ENCODE measurements at places on chromosomes 6 and 20.

- DNase-seq: peak; percentile 91
Observed at GRCh38 chr20:46060301-46060881, 29.4 kb downstream of the NCOA5 start.

DNA sequence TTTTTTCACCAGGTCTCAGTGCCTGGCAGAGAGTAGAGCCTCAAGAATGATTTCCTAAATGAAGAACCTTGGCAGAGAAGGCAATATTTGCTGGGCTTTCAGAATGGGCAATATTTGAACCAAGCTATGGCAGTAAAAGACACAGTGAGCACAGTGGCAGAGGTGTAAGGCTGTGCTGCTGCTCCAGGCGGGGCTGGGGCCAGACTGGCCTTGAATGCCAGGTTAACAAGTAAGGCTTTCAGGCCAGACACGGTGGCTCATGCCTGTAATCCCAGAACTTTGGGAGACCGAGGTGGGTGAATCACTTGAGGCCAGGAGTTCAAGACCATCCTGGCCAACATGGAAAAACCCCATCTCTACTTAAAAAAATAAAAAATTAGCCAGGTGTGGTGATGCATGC is 8.5 kb upstream of the MYL9 start:
- no peak for DNase-seq

DNA sequence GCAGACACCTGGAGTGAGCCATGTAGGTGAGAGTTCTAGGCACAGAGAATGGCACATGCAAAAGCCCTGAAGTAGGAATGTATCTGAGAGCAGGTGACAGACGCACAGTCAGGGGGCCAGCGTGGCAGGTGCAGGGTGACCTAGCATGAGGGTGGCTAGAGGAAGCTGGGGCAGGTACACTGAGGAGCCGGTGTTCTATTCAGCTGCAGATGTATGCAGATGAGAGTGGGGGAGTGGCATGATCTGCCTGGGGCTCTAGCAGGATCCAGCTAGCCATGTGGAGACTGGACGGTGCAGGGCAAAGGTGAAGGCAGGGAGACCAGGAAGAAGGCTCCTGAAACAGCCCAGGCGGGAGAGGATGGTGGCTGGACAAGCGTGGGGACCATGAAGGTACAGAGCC is 10.7 kb downstream of the PEDS1 start:
- DNase-seq: no peak

DNA sequence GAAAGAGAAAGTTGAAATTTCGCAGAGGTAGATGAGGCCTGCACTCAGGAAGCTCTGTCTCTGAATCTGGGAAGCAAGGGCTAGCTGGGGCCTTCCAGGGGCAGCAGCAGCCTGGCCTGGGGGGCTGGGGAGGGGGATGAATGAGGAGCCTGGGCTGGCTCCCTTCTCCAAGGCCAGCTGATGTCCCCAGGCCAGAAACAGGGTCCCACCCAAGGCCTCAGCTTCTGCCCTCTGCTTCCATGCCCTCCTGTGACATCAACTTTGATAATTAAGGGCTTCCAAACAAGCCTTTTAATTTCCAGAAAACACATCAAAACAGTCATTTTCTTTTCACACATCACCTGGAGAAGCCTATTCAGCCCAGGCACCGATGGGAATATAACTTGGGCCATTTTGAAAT is 15.4 kb downstream of the TFAP2A start:
- no peak for DNase-seq

GRCh38 chr6:81326881-81327561 is 425.5 kb downstream of the TENT5A start:
- no peak for DNase-seq

DNA sequence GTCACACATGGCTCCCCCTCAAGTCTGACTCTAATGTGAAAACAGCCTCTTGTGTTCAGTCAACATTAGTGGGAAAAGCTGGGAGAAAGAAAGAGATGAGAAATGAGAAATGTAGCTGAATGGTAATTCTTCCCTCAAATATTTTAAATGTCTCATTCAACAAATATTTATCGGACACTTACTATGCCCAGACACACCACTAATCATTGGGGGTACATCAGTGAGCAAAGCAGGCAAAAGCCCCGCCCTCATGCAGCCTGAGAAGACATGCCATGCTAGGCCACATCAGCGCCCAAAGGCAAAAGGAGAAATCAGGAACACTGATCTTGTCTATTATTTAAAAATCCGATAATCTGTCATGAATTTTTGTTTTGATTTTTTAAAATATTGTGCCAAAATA is 89.9 kb upstream of the ASF1A start:
- DNase-seq: no peak

GRCh38 chr20:38000293-38000692 is 33.0 kb downstream of the TTI1 start:
- DNase-seq: no peak

DNA sequence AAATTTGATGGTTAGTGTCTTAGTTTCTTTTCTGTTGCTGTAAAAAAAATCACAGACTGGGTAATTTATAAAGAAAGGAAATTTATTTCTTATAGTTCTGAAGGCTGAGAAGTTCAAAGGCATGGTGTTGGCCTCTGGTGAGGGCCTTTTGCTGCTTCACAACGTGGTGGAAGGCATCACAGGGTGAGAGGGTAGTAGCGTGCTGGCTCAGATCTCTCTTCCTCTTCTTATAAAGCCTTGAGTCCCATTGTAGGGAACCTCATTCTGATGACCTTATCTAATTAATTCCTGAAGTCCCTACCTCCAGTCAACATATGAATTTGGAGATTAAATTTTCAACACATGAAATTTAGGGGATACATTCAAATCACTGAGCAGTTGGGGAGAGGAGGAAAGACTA is 62.0 kb downstream of the ARID1B start:
- no peak for DNase-seq

GRCh38 chr6:37906121-37906520 is 86.6 kb downstream of the ZFAND3 start:
- no peak for DNase-seq

DNA sequence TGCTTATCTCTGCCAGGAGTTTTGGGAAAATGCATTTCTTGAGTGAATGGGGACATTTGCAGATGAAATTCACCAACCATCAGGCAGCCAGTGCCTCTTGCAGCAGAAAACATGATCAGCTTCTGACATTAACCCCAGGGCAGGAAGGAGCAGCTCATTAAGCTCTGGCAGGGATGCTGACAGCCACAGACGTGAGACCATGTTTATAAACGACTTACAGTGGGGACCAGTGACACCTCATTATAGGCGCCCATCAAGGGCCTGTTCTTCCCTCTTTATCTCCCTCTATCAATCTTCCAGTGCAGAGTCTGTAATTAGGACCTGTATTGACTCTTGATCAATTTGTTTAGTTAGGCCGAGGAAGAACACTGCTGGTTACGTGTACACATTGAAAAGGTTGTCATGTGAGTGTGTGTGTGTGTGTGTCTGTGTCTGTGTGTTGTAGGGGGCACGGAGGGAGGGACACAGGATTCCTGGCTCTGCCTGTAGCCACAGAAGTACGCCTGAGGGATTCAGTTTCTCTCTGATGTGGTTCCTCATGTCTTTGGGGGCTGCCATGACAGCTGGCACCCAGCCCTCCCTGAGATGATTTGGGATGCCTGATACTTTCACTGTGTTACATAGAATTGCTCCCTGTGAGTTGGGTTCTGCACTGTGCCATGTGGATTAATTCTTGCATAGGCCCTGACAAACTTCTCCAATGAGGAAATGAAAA is 428.4 kb upstream of the CHD6 start:
- no peak for DNase-seq

- no peak for DNase-seq
Observed at GRCh38 chr20:57756213-57756612, 46.4 kb upstream of the PMEPA1 start.

- DNase-seq: no peak
Observed at GRCh38 chr20:44035924-44036323, 121.3 kb downstream of the TOX2 start.

GRCh38 chr20:24637941-24638340 is 168.5 kb downstream of the SYNDIG1 start:
- no peak for DNase-seq

DNA sequence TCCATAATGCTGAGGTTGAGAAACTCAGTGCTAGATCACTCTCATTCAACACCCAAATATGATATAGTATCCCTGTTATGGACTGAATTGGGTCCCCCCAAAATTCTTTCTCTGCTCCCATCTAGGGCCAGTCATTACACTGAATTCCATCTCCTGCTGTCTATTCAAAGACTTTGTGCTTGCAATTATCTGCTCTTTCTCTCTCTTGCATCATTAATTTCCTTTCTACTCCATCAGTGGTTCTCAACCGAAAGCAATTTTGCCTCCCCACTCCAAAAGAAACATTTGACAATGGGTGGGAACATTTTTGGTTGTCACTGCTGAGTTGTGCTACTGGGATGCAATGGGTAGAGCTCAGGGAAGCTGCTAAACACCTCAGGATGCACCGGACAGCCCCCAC is 271.5 kb upstream of the CDYL start:
- DNase-seq: no peak

- no peak for DNase-seq
Observed at GRCh38 chr6:8335381-8335780, 100.0 kb downstream of the SLC35B3 start.

DNA sequence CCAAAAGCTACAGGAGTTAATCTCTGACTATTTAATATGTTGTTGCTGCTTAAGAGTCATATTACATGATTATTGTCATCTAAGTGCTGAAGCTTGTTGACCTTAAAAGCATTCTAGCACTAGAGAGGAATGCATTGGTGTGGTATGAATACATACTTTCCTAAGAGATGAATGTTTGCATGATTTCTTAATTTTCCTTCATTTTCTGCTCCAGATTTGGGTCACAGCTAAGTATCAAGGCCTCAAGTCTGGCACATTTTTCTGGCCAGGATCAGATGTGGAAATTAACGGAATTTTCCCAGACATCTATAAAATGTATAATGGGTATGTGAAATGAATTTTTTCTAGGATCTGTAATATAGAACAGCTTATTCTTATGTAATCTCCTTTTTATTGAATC is 53.6 kb downstream of the ENPP1 start:
- no peak for DNase-seq

- DNase-seq: no peak
Observed at GRCh38 chr20:48562586-48563116, 265.1 kb downstream of the PREX1 start.

DNA sequence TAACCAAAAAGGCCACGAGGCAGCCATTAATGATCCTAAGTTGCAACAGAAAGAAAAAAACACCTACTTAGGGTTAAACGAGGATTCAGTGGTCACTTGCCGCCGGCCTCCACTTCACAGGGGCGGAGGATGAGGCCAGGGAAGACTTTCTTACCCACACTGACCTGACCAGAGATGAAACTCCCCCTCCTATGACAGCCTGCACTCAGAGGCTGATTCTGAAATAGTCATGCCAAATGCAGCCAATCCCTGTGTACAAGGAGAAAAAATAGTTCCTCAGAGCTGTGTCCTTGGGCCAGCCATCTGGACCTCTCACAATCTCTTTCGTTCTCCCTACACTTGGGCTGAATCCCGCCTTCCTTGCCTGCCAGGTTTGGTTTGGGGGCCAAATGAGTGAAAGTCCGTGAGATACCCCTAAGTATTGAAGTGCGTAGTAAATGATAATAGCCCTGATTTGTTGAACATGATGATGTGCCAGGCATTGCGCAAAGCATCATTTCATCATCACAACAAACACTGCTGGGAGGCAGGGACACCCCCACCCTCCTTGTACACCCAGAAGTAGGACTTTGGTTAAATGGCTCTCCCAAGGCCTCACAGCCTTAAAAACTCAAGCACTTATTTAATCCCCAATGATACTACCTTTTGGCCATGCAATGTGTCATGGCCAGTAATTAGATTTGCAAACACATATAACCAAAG is 3.2 kb upstream of the IRF4 start:
- DNase-seq: peak; percentile 43

GRCh38 chr6:127518710-127519468 is at the start of gene MTCL3:
Gene MTCL3 (minus strand): TSS chr6:127519335.
- no peak for DNase-seq

DNA sequence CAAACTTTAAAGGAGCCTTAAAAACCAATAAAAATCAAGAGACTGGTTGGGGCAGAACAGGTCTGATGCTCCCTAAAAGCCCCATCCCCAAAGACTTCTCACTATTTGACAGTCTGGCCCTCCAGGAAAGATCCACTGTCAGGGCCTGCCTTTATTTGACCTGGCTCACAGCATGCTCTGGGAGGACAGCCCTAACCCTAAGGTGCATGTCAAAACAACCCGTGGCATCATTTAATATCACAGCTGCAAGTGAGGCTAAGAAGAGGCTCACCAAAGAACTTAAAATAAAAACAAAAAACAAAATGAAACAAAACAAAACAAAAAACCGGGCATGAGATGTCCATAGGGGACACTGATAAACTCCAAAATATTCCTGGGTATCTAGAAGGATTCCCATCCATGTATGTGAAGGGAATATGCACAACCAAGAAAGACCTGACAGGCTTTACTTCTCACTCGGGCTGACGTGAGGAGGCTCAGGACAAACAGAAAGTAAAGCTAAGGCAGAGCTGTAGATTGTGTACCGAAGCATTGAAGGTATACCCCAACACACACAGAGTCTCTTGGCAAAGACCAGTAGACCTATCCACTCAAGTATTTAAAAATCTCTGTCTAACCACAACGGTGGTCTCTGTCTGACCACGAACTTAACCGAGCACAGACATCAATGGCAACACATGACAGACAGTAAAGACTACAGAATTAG is 57.3 kb downstream of the AHI1 start:
- no peak for DNase-seq

- DNase-seq: no peak
Observed at GRCh38 chr6:91566467-91566866, 979.6 kb upstream of the MAP3K7 start.

All from MV-4-11 (cell line).